ENCODE measurements at places on chromosomes 6 and 20.

DNA sequence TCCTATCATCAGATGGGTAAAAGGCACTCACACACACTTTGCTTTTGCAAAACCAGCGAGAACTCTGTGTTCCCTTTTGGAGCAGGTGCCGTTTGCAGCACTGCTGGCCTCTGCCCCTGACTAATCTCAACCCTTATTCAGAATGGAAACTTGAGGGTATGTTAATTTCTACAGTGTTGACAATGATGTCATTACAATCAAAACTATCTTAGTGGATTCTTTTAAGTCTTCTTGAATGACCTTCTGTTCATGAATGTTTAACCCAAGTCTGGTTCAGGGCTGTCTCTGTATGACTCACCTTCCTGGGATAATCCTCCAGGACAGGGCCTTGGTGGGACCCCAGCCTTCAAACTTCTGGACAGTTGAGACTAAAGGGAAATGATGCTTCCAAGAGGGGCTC lies 197.9 kb downstream of the CDH4 start:
- no peak for DNase-seq

- DNase-seq = no peak
These were observed 5.4 kb downstream of the BMP6 start for GRCh38 chr6:7731294-7731693.

- no peak for DNase-seq
These were observed 55.9 kb upstream of the RNF24 start for GRCh38 chr20:4071178-4071693.

- peak; percentile 82 for DNase-seq
These were observed 9.3 kb upstream of the TXNDC5 start for GRCh38 chr6:7919871-7920270.

DNA sequence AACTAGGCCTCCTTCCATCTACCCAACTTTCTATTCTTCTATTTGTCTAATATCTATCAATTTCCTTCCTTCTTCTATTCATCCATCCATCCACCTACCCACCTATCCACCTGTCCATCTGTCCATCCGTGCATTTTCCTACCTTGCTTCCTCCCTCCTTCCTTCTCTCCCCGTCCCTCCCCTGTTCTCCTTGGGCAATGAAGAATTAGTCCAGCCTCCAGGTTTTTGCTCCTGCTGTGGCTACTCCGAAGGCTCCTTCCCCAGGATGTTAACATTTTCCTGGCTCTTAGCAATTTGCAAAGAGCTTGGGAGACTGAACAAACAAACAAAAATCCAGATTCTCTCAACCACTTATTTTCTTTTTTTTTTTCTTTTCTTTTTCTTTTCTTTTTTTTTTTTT lies 81.6 kb downstream of the KCNB1 start:
- DNase-seq = no peak

DNA sequence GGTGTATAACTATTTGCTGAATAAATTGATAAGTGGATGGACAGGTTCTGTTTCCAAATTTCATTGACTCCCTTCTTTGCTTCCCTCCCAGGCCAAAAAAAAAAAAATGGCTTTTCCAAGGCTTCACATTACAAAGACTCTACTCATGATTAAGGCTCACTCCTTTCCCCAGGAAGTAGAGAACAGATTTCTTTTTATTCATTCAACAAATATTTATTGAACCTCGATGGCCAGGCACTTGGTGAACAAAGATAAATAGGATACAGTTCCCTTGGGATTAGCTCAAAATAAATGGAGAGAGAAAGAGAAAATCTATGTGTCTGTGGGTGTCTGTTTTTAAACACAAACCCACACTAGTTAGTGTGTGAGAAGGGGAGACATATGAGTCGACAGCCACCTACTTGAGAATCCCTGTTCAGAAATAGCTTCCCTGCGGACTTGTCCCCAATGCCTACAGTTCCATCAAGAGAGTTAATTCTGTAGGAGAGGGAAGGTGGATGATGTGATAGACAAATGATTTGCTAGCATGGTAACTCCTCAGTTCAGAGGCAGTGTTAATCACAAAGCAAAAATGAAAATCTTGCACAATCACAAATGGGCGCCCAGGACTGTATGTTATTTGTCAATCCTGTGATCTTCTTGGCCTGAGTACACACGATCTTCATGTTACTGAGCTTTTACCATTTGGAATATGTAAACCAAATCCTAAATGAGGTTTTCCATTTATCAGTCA lies 20.3 kb downstream of the TRAF3IP2 start:
- DNase-seq = peak; percentile 60

DNA sequence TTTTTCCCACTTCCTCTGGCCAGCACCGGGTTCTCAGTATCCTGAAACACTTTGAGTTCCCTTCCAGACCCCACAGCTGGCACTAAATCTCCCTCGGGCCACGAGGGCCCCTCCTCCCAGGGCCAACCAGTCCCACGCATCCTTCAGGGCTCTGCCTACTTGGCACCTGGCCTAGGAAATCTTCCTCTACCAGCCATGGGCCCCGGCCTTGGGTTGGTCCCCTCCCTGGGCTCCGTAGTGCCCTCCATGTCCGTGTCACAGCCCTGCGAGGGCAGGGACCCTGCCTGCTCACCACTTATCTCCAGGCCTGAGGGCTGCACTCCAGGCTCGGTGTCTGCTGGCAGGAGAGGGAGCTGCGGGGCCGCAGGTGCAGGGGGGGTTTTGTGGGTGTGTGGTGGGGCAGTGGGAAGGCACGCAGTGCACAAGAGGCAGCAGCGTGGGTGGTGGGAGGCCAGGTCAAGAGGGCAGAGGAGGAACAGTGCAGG lies 48.8 kb upstream of the CDH22 start:
- no peak for DNase-seq

- DNase-seq = no peak
These were observed 223.8 kb upstream of the ECI2 start for GRCh38 chr6:4359108-4359730.

DNA sequence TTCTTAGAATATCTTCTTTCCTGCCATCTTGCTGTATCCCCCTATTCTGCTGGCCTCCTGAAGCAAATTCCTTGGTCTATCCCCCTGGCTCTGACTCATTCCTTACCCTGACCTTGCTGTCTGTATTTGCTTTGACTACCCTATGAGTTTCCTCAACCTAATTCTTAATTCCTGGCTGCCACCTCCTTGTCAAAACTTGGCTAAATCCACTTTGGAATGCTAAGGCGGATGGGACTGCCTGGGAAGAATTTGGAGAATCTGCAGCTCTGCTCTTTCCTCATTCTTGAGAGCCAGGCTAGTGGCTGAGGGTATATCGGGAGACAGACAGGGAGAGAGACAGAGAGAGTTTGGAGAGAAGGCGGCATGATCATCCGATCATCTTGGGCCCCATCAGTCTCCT lies 24.4 kb downstream of the CAP2 start:
- peak; percentile 98 for DNase-seq

- DNase-seq = no peak
These were observed 182.4 kb downstream of the KHDC1L start for GRCh38 chr6:73042892-73043291.

DNA sequence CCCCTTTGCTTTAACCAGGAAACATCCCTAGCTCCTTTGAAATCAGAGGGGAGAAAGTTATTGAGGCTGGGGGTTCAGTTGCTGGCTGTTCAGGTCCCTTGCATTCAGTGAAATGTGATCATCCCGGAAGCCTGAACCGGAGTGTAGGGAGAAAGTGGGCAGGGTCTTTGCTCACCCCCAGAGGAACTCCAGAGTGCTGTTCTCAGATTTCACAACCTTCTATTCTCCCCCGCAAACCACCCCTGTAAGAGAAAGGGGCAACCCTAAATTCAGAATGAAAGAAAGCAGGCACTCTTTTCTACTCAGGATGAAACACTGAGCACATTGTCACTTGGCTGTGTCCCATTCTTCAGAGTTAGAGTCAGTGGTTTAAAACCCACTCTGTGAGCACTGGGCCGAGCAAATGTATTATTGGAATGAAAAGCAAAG lies 139.8 kb downstream of the KHDC1L start:
- DNase-seq = peak; percentile 46

- no peak for DNase-seq
These were observed 311.0 kb upstream of the PRDM1 start for GRCh38 chr6:105775095-105775494.

DNA sequence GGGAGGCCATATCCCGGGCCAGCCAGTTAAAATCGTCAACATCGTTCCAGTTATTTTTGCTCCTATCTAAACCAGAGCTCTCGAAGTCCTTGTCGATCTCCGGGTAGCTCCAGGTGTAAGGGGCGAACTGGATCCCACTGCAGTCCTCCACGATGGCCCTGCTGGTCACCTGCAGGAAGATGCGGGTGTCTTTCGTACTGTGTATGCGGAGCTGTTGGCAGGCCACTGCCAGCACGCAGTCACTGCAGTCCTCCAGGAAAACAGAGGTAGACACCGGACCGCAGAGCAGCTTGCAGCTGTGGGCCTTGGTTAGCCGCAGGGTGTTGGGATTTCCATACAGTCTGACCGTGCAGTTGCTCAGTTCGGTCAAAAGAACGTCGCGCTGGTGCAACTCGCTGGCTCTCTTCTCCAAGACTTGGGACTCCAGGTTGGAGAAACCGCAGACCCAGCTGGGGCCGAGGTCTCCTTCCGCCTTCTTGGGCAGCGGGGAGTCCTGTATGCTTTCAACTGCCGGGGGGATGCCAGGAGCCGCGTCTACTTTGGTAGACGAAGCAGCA lies 742 bp downstream of the TBCC start:
- DNase-seq = peak; percentile 12

DNA sequence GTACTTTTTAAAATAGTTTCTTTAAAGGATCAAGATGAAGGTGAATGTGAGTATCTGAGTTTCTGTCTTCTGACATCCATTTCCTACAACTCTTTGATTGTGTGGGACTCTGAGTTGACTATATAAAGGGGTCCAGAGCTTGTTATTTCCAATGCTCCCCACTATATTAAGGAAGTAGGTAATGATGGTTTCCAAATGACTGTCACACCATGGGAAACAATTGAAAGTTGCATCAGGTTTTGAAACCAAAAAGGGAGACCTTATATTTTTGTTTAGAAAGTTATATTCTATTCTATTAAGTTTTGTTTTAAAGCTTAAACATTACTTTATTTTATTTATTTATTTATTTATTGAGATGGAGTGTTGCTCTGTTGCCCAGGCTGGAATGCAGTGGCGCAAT lies 11.2 kb downstream of the CASS4 start:
- DNase-seq = no peak

DNA sequence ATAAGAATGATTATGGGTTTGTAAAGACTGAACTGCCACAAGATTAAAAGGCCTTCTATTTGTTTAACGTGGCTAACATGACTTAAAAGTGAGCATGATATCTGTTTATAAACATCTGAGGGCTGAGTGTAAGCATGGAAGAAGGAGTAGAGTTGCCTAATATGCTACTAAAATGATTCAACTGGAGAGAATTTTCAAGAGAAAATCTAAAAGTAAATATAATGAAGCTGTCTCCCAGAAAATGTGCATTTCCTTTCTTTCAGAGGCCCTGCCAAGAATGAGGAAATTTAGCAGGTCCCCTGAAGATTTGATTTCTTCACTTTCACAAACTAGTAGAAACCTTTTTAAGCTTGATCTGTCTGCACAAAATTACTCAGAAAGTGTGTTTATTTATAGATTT lies 4.2 kb upstream of the EYA4 start:
- peak; percentile 81 for DNase-seq

GRCh38 chr20:32920066-32920465 lies 61.3 kb downstream of the EFCAB8 start:
- DNase-seq = no peak

DNA sequence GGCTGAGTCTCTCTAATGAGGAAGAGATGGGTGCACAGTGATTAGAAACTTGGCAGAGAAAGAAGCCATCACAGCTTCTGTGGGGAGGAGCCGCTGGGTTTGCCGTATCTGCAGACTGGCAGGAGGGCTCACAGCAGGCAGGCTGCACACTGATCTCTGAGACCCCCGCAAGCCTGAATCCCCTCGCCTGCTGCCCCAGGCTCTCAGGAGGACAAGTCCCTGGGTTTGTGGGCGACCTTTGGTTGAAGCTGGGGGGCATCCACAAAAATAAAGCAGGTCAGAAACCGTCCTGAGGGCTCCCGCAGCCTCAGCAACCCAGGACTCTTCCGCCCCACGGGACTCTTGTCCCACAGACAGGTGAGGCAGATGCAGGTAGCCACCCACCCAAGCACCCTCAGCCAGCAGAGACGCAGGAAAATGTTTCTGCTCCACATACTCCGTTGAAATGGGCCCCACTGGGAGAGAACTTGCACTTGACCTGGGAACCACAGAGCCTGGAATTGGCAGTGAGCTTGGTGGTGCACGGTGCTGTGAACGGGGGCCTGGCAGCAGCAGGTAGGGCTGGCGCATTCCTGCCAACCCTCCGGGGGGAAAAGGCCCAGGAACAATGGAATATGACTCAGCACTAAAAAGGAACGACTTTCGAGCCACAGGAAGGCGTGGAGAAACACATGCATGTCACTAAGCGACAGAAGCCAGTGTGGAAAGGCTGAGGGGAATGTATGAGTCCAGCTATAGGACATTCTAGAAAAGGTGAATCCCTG lies 89.9 kb downstream of the YTHDF1 start:
- DNase-seq = no peak

- DNase-seq = no peak
These were observed 427.4 kb upstream of the JAG1 start for GRCh38 chr20:11101243-11101642.

GRCh38 chr6:105836889-105837288 lies 249.2 kb upstream of the PRDM1 start:
- no peak for DNase-seq

DNA sequence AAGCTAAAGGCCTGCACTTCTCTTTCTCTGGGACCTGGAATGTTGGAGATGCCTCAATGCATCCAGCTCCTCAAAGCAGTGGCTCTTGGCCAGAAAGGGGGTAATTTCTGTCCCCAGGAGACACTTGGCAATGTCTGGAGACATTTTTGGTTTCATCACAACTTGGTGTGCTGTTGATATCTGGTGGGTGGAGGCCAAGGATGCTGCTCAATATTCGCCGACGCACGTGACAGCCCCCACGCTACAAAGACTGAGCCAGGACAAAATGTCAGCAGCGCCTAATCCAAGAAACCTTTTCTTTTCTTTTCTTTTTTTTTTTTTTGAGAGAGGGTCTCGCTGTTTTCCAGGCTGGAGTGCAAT lies 79.8 kb downstream of the SULF2 start:
- DNase-seq = no peak

GRCh38 chr20:48031122-48031521 lies 245.8 kb upstream of the SULF2 start:
- DNase-seq = no peak

GRCh38 chr6:137334884-137335283 lies 115.7 kb upstream of the IFNGR1 start:
- no peak for DNase-seq

- DNase-seq = peak; percentile 67
These were observed 36.4 kb upstream of the GCLC start for GRCh38 chr6:53581173-53581773.

GRCh38 chr6:117237561-117237960 lies 27.8 kb upstream of the VGLL2 start:
- DNase-seq = peak; percentile 1

Measured in fibroblast of upper back skin (primary cell).